ENCODE measurements at places on chromosomes 6 and 20.

GRCh38 chr6:136181512-136181833 is 68.6 kb downstream of the MTFR2 start:
- no peak for DNase-seq

DNA sequence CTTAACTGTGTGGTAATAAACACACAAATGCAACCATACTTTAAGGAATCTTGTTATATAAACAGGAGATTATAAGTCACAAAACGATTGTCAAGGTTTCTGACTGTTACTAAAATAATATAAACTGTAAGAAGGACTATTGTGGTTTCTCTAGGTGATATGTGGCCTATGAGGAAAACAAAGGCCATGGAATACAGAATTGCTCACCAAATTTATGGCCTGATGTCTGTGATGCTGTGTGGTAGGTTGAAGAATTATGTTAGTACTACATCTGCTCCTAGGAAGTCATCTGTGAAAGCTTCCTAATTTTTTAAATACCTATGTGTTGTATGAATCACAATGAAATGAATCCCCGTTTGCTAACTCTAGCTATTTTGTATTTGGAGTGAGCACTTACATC is 875.4 kb upstream of the MAP3K7 start:
- DNase-seq = no peak

GRCh38 chr20:53321596-53321995 is 272.0 kb downstream of the ZNF217 start:
- no peak for DNase-seq

- DNase-seq = no peak
Measured at GRCh38 chr6:43913375-43914271, 143.6 kb downstream of the VEGFA start.

DNA sequence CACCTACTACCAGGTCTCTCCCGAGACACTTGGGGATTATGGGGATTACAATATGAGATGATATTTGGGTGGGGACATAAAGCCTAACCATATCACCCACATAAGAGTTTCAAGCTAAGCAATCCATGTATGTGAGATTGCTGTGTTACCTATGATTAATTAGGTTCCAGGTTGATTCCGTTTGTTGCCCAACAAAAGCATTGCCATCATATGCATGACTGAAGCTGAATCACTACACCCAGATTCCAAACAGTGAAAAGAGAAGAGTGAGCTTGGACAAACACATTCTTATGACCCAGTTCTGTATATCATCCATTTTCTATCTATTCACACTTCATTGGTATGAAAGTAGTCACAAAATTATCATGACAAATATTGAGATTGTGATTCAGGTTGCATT is 952.5 kb upstream of the MAN1A1 start:
- DNase-seq = no peak

DNA sequence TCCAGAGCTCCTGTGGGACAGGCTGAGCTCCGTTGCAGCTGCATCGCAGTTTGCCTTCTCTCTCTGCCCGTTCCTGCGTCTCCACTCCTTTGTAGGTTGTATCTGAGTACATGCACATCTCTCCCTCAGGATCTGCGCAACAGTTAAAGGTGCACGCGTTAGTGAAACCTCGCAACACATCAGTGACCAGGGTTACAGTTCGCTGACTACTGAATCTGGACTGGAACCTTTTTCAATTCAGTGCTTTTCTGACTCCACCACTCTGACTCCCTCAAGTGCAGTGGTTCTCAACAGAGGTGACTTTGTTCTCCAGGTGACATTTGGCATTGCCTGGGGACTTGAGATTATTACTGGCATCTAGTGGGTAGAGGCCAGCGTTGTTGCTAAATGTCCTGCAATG is 44.0 kb downstream of the UST start:
- DNase-seq = no peak

GRCh38 chr6:53543359-53544216 is 1.3 kb downstream of the GCLC start:
- no peak for DNase-seq

DNA sequence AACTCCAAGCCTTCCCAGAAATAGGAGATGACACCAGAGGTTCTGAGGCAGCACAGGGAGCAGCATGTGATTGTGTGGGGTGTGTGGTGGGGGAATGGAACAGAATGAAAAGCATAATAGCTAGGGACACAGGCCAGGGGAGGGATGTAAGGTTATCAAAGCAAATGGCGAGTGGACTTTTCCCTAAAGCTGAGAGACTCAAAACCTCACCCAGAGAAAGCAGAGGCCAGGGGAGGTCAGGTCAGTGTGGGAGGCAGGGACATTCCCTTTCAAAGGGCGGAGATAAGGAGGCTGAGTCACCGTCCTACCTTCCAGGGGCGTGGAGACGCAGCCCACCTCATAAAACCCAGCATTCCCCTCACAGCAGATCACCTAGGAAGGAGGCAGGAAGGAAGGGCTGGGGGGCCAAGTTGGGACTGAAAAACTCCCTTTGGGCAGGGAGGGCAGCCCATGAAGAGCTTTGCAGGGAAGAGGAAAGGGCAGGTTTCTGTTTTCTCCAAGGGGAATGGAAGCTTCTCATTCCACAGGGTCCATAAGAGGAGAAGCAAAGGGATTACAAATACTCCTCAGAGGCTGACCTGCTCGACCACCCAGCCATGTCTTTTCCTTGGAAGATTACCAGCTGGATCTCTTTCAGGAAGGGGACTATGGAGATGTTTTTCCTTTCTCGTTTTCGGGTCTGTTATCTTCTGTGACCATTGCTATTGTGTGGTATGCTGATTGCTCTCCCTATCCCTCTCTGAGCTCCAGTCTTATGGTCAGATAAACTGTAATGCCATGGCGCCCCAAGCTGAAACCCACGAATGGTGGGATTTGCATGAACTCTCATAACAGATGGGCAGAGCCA is 9.6 kb upstream of the LY6G5C start:
- no peak for DNase-seq

GRCh38 chr6:168239044-168239773 is 80.4 kb downstream of the DACT2 start:
- DNase-seq = no peak

DNA sequence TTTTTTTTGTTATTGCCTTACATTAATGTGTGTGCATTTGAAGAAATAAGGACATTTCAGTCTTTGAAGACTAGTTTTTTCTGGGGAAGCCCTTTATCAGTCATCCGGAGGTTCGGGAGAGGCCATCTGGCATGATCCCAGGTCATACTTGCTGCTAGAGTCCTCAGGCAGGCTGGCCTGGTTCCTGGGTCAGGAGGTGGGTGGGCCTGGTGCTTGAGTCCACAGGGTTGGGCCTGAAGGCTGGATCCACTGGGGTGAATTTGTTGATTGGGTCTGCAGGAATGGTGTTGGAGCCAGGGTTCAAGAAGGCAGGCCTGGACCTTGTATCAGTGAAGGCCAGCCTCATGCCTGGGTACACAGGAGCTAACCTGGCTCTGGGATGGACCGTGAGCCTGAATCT is 15.8 kb upstream of the WFDC9 start:
- no peak for DNase-seq

DNA sequence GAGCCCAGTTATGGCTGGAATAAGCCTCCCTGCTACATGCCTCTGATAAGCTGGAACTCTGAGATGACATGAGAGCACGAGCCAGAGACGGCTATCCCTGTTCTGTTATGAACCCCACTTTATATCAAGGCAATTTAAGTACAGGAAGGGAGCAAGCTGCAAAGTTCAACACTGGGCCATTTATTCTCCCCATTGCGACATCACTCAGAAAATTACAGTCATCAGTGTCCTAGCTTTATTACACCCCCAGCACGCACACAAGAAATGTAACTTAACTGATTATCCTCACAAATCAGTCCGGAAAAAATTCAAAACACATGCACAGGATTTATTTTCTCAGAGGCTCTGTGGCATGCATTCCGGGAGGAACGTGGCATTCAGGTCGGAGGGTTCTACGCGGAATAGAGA is 125.3 kb upstream of the SLC2A12 start:
- no peak for DNase-seq

DNA sequence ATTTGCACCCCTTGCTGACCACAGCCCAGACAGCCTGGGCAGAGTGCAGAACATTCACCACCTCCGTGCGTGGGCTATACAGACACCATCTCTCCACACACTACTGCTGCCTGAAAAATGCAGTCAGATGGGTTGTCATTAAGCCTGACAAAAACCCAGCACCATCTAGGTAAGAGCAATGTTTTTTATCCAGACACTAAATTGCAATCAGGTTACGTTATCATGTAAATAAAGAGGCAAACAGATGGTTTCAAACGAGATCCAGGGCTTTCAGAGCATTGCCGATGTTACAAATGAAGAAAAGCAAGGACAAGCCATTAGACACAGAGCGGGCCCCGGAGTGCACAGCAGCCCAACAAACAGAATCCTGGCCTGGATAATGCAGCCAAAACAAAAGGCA is 269.6 kb downstream of the PKHD1 start:
- no peak for DNase-seq

- no peak for DNase-seq
Measured at GRCh38 chr20:1567392-1568162, 10.1 kb upstream of the SIRPD start.

DNA sequence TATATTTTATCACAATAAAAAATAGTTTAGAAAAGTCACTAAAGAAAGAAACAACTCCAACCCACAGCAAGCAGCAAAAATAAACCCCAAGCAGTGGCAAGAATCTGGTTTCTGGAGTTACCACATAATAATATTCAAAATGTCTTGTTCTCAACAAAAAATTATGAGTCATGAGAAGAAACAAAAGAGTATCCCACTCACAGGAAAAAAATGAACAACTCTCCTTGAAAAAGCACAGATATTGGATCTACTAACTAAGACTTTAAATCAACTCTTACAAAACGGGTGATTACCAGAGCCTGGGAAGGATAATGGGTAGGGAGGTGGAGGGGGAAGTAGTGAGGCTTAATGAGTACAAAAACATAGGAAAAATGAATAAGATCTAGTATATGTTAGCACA is 425.6 kb downstream of the PLCB1 start:
- no peak for DNase-seq

DNA sequence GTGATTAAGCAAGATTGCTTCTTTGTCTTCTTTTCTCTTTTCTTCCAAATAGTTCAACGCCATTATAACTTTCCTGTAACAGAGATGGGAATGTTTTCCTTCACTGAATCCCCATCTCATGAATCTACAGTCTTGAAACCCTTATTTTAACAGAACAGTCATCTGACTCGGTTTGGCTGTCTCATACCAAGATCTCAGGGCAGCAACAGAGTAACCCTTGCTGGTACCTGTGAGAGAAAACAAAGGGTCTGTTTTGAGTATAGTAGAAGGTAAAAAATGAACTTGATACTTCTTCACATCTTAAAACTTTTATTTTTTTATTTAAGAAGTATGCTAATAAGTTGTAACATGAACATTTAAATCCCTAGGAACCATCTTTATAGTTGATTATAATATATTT is 19.6 kb upstream of the DSE start:
- no peak for DNase-seq

- no peak for DNase-seq
Measured at GRCh38 chr6:81747327-81747726, 5.2 kb downstream of the TENT5A start.

- no peak for DNase-seq
Measured at GRCh38 chr6:41576667-41577066, 30.5 kb downstream of the FOXP4 start.

DNA sequence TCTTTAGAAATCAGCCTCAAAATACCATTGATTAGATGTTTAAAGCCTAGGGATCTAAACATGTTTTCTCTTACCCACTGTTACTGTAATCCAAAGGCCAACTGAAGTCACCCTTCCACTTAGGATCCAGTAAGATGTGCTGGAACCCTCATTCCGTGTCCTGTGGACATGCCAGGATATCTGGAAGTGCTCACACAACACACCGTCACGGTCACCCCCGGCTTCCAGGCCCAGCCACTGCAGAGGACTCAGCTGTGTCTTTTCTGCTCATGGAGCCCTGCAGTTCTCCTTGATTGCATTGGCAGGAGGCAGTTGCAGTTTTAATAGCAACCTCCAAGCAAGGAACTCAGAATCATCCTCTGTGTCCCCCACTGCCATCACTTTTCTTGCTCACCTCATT is 93.3 kb downstream of the CAP2 start:
- no peak for DNase-seq
